Melanocyte of skin (primary cell): ENCODE measurements at places on chromosomes 1 and 21. TPM values are rescaled to one million over a fixed set of nuclear protein-coding genes. Genes with fewer than 3 reads are reported as not detected.

TNFRSF9 gene
- total RNA-seq = not detected in 2 replicates

LSM10 gene
- 11.0 and 14.0 TPM in 2 replicates for total RNA-seq

CYP4B1 gene
- total RNA-seq = not detected in 2 replicates

GJA5 gene
- not detected in 2 replicates for total RNA-seq

ZNF593OS gene
- total RNA-seq = not detected in 2 replicates

GGPS1 gene
- 17.6 and 22.9 TPM in 2 replicates for total RNA-seq

PCBP3 gene
- total RNA-seq = 0.34 and 1.5 TPM in 2 replicates

PEX10 gene
- total RNA-seq = 38.0 and 39.6 TPM in 2 replicates

CSRP1 gene
- total RNA-seq = 386 and 600 TPM in 2 replicates
